ENCODE measurements at places on chromosomes 16 and 17.

DNA sequence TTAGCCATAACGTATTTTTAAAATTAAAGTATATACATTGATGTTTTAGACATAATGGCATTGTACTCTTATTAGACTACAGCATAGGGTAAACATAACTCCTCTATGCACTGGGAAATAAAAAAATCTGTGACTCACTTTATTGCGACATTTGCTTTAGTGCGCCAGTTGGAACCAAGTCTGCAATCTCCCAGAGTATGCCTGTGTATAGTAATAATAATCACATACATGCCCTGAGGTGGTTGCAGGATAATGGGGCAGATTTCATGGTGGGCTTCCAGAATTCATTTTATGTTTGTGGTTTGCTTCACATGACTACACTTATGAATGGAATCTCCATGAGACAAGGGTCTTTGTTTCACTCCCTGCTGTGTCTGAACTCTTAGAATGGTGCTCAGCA lies 66.9 kb upstream of the N4BP1 start:
- peak; percentile 14 for DNase-seq

- no peak for DNase-seq
These were observed 42.1 kb upstream of the RPH3AL start for GRCh38 chr17:394718-395095.

- DNase-seq = peak; percentile 85
These were observed 26.8 kb downstream of the MARCHF10 start for GRCh38 chr17:62781356-62781755.

DNA sequence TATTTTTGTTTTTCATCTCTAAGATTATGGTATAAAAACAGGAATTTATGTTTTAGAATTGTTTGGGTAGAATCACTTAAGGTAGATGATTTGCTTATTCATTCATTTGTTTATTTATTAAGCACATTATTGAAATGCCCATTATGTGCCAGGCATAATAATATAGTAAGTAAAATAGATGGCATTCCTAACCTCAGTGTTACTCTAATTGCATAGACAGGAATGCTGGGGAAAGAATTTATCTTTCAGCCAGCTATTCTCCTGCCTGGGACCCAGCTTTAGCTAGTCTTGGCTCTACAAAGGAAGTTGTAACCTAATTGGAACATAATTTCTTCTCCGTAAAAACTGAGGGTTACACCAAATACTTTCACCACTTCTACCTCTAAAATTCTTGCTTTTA lies 44.6 kb downstream of the NFAT5 start:
- DNase-seq = peak; percentile 27

DNA sequence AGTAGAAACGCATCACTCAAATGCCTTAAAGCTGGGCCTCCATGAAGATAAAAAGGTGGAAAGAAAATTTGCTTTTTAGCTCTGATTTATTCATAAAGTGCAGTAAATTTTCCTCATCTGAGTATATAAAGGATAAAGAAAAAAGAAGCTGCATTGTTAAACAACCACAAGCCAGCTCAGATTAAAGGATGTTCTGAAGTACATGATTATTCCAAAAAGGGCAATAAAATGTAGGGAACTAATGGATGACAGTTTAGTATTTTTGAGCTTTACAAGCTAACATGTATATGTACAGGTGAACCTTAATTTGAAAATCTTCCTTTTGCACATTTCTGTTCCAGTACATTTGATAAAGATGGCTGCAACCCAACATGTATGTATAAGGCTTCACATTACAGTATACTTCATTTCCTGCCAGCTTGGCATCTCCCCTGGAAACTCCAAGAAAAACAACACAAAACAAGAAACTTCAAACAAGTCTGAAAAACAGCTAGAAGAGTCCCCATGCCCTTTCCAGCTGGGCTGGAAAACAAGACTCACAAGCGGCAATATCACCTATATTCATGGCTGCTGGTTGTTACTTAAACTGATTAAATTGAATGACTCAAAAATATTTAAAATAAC lies 225.7 kb downstream of the CEP112 start:
- peak; percentile 39 for DNase-seq

- no peak for DNase-seq
These were observed 12.3 kb downstream of the ELAC2 start for GRCh38 chr17:13005530-13005929.

DNA sequence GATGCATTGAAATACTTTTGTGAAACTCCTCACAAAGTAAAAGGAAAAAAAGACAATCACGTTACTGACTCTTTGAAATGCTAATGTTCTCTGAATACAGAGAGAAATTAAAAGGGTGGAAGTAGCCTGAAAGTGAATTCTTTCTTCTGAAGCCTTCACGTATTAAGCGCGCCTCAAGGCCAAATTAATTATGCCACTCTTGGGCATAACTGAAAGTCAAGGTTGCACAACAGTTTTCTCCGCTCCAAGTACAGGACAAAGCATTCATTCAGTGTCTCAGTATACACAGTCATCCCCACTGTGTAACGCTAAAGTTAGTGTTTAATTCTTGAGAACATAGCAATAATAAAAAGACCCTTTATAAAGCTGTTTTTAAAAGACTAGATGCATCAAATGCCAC lies 21.5 kb downstream of the PARN start:
- DNase-seq = no peak

- no peak for DNase-seq
These were observed 22.3 kb upstream of the BRD7 start for GRCh38 chr16:50390914-50391716.

DNA sequence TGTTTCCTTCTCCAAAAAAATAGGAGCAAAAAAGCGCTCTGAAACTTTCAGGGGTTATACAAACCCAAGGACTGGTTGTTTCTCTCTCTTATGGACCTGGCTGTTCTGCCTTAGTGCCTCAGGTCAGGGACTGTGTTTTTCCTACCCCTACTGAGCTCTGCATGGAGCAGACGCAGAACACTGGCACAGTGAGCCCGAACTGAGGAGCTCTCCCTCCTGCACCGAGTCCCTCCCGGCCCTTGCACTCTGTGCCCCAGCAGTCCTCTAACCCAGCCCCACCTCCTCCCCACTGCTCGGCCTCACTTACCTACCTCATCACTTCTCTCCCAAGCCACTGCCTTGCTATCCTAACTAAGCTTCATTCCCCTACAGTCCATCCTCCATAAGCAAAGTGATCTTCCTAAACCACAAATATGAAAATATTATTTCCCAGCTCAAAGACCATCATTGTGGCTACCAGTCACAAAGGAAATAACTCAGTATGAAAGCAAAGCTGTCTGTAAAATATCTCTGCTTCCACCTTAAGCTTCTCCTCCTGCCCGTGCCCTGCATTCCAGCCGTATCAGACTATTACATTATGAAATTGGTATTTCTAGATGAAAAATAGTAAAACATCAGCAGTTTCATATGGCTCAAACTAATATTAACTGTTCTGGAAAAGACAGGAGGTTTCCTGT lies 13.6 kb downstream of the MEIOB start:
- no peak for DNase-seq

- DNase-seq = no peak
These were observed 24.0 kb upstream of the GRIN2A start for GRCh38 chr16:10206215-10206614.

GRCh38 chr16:2879854-2880508 lies 3.0 kb upstream of the FLYWCH2 start:
- DNase-seq = no peak

GRCh38 chr16:30925632-30925987 lies 2.2 kb downstream of the FBXL19 start:
- DNase-seq = no peak

- no peak for DNase-seq
These were observed 55.9 kb downstream of the WDR45B start for GRCh38 chr17:82592289-82592766.

DNA sequence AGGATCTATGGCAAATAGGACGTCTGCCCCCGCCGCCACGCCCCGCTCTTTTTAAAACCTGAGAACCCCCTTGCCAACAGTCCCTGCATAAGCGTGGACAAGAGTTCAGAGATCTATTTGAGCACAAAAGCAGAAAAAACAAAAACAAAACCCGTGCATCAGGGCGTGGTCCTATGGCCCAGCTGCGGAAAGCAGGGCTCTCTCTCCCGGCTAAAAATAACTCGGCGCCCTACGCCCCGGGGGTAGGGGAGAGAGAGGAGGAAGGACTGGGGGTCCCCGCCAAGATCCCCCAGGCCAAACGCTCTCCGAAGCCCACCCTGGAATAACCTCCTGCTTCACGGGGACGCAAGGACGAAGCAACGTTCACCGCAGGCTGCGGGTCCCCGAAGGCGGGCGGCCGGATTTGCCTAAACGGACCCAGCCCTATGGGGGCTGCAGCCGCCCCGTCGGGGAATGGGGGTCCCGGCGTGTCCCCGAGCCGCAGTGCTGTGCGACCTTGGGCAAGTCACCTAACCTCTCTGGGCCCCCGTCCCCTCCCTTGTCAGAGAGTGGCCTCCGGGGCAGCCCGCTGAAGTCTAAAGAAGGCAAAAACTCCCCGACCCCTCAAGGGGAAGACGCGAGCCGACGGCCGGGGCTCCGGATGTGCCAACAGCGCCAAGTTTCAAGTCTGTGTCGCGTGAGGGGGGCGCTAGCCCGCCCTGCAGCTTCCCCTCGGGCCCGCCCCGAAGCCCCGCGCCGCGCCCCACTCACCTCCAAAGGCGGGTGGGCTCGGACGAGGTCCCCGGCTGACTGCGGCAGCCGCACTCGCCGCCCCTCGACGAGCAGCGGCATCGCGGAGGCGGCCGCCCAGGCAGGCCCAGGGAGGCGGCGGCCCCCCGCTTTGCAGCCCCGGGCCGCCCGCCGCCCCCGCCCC lies 477 bp downstream of the NTAN1 start:
- peak; percentile 26 for DNase-seq

- peak; percentile 64 for DNase-seq
These were observed 48.7 kb downstream of the TMEM100 start for GRCh38 chr17:55673743-55674506.

- no peak for DNase-seq
These were observed at the start of gene GSDMA for GRCh38 chr17:39962642-39963220. GSDMA (plus strand) TSS chr17:39963004; CDS start chr17:39965688, 2,684 bp downstream.

DNA sequence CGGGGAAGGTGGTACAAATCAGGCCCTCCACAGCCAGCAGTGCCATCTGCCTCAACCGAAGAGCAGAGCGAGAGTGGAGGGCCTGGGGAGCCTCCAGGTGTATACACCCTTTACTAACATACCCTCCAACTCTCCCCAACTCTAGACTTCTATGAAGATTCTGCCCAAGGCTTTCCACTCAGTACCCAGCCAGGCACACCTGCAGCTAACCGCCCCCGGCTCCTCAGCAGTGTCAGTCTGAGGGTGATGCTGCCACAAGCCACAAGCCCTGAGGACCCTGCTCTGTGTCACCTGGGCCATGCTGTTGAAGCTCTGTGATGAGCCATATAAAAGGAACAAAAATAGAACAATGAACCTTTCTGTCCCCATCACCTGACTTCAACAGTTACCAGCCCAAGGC lies 3.8 kb downstream of the CENPV start:
- no peak for DNase-seq

DNA sequence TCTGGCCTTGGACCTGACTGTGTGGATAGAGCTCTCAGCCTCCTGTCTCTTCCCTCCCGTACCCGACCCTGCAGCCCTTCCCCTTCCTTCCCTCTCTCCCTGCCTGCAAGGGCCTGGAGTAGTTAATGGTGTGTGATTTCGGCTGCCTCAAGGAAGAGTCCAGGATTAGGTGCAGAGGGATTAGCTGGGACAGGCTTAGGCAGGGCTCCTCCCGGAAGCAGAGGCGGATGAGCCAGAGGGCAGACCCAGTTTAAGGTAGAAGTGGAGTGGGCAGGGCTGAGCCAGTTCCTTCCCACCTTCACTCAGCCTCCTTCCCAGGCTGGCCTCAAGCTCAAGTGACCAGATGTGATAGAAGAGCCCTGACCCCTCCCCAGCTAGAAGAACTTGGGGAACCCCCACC lies 16.8 kb downstream of the GUCY2D start:
- DNase-seq = no peak

DNA sequence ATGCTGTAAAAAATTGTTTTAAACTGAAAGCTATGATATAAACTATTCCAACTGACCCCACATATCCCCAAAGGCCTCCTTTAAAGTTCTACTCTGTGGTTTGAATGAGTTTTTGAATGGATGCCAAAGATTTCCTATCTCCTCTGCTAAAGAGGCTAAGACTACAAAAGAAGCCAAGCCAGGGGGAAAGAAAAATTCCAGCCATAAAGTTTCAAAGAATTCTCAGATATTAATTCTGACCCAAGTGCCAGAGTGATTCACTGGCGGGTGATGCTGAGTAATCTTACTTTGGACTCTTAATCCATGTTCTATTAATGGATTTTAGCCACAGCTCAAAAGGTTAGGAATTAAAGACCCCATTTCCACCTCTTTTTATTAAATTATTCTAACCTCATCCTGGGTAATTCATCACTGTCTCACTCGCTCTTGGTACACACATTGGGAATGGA lies 60.7 kb downstream of the HS3ST3A1 start:
- peak; percentile 94 for DNase-seq

DNA sequence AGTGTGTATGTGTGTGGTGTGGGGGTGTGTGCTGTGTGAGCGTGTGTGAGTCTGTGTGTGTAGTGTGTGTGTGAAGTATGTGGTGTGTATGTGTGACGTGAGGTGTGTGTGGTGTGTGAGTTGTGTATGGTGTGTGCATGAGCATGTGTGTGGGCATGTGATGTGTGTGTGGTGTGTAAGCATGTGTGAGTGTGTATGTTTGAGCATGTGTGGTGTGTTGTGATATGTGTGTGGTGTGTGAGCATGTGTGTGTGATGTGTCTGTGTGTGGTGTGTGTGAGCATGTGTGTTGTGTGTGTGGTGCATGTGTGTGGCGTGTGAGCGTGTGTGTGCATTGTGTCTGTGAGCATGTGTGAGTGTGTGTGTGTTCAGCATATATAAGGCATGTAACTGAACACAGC lies 20.9 kb downstream of the MAPT start:
- DNase-seq = no peak

GRCh38 chr17:382644-383533 lies 30.3 kb upstream of the RPH3AL start:
- DNase-seq = peak; percentile 50

DNA sequence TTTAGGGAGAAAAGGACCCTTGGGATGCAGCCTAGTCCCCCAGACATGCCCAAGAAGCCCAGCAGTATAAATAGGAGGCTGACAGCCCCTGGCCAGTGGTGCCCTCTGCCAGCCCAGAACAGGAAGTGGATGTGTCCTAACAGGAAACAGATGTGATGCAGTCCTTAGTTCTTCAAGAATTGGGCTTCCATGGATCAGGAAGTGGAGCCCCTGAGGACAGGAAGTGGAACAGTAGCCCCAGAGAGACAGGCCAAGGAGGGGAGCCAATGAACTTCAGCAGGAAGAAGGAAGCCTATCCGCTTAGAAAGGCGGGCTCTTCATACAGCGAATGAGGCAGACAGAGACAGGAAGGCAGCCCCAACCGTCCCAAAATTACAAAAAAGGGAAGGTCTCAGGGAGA lies 7.2 kb downstream of the CTF1 start:
- DNase-seq = peak; percentile 33

DNA sequence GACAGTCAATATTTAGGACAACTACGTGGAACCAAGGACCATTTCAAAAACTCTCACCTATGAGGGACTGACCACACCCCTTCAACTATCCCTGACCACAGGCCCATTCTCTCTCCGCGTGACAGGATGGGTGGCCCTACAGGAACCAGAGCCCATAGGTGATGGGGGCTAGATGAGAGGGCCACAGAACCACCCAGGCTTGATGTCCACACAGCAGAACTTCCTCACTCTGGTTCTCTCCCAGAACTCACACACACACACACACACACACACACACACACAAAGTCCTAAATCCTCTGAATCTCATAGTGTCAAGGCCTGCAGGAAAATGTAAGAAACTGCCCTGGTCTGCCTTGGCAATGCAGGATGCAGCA lies 1.5 kb downstream of the ZNF319 start:
- DNase-seq = peak; percentile 22
